ENCODE measurements at places on chromosomes 4 and X.

DNA sequence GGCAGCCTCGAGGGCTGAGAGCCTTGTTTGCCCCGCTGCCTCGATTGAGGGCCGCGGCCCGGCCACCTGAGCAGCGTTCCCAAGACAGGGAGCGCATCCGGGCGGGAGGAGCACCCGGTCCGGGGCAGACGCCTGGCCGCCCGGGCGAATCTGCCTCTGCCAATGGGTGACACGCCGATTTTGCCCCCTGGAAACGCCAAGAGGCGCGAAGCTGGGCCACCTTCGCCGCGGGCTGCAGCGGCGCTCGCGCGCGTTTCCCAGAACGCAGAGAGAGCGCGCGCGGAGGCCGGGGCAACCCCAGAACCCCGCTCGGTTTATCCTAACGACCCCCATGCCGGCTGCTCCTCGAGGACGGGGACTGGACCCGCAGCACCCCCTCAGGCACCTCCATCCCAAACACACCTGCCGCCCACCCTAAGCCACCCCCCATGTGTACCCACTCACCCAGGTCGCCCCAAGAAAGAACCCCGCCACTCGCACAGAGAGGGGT is 575 bp downstream of the MAP7D2 start:
- DNase-seq: no peak

- DNase-seq: no peak
Observed at GRCh38 chrX:7156879-7157278, 8.9 kb upstream of the PUDP start.

- no peak for DNase-seq
Observed at GRCh38 chrX:150429594-150429993, 66.5 kb downstream of the MAMLD1 start.

GRCh38 chr4:185718578-185719499 is 93.2 kb downstream of the SORBS2 start:
- DNase-seq: no peak

GRCh38 chr4:146442801-146443200 is 78.9 kb downstream of the SLC10A7 start:
- DNase-seq: no peak

GRCh38 chrX:25083661-25084060 is 67.9 kb upstream of the ARX start:
- DNase-seq: no peak

- no peak for DNase-seq
Observed at GRCh38 chr4:163161536-163162205, 5.0 kb downstream of the NAF1 start.

DNA sequence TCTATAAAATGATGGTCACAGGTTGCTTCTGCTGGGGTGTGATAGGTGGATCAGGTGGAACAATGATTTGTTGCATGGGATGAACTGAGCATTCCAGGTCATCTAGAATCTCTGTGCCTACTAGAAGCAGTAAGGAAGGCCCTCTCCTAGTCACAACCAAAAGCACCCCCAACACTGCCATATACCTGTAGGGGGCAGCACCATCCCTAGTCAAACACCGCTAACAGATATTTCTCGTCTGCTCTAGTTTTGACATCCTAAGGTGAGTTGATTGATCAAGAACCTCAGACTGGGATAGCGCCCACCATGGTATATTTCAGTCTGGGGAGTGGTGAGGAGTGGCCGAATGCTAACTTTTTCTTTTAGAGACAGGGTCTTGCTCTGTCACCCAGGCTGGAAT is 160.2 kb downstream of the NHS start:
- DNase-seq: no peak

DNA sequence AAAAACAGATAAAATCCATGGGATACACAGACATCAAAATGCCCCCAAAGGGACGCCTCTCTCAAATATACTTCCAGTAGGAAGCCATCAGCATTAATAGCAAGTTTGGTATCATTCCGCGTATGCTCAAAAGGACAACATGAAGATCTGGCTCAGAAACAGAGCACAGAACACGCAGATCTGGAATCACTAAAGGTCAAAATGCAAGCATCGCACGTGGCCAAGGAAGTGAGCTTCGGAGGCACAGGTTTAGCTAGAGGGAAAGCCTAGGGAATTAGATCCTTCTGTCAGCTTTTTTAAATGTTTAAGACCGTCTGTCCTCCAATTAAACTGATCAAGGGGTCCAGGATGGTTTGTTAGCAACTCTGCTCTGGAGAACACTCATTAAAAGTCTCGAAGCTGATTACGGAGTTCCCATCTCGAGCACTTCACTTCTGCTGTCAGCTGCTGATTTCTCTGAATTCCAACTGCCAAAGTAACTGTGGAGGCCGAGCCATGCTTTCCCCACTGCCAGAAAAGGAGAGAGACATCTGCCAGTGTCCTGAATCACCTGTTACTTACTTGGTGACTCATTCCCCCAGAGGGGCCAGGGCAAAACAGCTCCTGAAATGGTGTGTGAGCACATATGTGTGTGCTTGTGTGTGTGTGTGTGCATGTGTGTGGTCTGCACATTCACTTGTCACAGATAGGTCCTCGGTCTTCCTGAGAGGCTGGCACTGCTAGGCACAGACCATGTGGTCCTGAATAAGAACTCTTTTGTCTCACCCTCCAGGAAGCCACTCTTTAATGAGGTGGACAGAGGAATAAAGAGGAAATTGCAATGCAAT is 177.7 kb upstream of the PPARGC1A start:
- DNase-seq: no peak

- no peak for DNase-seq
Observed at GRCh38 chrX:129529685-129530281, 6.5 kb upstream of the SMARCA1 start.

GRCh38 chrX:136130931-136131833 is 16.2 kb upstream of the FHL1 start:
- no peak for DNase-seq

- DNase-seq: no peak
Observed at GRCh38 chrX:30967516-30967915, 78.5 kb upstream of the TAB3 start.

DNA sequence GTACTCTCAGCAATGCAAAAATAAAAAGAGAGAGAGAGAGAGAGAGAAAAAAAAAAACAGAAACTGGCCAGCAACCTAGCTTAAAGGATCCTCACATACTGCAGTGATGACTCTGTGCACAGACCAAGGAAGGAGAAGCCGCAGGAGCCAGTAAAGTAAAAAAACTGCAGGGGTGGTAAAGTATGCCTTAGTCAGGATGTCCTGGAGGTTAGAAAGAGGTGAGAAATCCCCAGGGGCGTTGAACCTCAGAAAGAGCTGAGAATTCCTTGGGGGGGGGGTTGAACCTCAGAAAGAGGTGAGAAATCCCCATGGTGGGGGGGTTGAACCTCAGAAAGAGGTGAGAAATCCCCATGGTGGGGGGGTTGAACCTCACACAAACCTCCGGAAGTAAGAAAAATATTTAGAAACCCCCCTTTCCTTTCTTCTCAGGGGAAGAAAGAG is 48.0 kb downstream of the MAGEA9 start:
- no peak for DNase-seq

DNA sequence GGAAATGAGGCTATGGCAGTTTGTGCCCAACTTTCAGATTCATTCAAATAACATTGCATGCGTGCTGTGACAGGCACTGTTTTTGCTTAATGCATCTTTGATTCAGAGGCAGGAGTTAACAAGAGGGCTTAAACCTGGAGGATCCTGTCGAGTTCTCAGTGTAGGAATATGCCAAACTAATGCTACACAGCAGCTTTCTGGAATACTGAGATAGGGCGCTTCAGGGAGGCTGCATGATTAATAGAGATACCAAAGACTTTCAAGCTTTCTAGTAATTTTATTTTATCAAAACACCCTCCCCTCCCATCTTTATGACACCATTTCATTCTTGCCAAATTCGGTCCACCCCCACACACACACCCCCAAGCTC is 636 bp upstream of the TIMM8A start:
- no peak for DNase-seq

- DNase-seq: peak; percentile 73
Observed at GRCh38 chr4:121073004-121073435, 685 bp upstream of the NDNF start.

DNA sequence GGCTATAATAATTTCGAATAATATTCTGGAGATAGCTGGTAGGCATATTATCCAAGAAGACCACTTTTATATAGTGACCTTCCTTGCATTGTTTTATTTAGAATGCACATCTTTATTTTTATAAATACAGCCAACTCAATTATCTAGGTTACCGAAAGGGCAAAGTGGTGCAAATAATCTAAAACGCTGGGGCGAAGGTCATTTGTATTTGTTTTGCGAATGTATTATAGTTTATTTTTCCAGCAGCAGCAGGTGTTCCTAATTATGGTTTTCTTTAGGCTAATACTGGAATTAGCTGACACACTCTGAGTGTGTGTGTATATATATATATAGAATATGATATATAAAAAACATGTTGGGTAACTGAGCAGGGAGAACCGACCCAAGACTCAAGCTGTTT is 48.1 kb upstream of the RAP2C start:
- DNase-seq: no peak

DNA sequence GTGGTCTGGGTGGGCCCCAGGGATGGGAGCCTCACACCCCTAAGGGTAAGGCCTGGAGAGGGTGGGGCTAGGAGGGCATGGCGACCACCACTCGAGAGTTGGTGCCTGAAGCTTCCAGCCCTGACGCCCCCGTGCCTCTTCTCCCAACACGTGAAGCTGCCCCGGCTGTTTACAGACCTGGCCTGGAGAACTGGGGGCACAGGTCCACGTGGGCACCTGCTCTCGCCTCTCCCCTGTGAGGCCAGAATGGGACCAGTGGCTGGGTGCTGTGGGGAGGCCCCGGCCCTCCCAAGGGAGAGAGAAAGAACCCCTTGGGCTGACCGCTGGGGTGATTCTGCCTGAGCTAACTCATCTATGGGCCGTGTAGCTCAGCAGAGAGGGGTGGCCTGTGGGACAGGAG is 15.5 kb downstream of the NAT8L start:
- peak; percentile 39 for DNase-seq

DNA sequence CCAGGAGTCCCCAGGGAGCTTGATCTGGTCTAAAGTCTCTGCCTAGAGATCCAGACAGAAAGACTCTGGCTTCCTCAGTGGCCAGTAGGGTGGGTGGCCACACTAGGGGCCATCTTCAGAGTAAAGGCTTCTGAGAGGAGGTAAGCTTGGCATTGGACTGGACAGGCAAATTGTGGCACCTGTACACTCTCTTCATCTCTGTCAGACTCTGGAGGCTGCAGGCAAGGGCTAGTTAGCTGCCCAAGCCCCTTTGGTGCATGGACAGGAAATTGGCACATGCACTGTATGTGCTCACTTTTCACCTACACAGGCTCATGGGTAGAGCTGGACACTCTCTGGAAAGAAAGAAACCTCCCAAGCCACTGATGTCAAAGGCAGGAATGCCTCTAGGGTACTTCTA is 142.8 kb downstream of the PJA1 start:
- DNase-seq: no peak

DNA sequence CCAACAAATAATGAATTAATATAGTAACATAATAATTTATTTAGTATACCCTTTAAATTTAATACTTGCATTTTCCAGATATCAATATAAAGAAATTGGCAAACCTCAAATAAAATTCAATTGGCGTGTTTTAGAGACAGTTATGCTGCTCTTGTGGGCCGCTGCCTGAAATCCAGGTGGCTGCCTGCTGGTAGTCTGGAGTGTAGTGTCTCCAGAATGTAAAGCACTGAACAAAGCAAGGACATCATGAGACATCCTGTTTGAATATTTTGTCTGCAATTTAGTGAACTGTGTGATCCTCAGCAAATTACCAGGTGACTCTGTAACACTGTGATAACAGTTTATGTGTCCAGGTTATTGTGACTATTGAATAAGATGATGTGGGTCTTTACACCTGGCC is 29.9 kb downstream of the ZFP42 start:
- no peak for DNase-seq

- no peak for DNase-seq
Observed at GRCh38 chr4:73896416-73896815, 27.2 kb downstream of the CXCL1 start.

Data from upper lobe of right lung (tissue), 1 donor.